ENCODE measurements at places on chromosomes 3 and 15.

- DNase-seq, result no peak
These were observed 1.6 kb upstream of the MTHFS start for GRCh38 chr15:79898369-79898768.

GRCh38 chr3:136067211-136067610 is 101.7 kb downstream of the PPP2R3A start:
- DNase-seq, result no peak

- DNase-seq, result no peak
These were observed 48.2 kb upstream of the VGLL4 start for GRCh38 chr3:11691767-11692531.

DNA sequence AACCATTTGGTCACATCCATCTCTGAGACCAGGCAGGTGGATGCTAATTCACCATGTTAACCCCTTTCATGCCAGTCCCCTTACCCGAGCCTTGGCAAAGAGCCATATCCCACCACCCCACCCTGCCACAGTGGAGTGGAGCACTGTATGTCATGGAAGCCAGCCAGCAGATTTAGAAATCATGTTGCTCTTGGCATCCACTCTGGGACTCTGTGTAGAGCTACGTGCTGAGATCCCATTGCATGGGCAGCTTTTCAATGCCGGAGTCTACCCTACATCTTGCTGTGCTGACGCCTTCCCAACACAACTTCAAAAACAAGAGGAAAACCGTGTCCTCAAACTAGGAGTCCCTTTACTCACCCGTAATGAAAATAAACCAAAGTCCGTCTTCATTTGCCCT is 131.0 kb downstream of the NTRK3 start:
- DNase-seq, result no peak

GRCh38 chr15:72236381-72237003 is 5.5 kb upstream of the PKM start:
- DNase-seq, result no peak

DNA sequence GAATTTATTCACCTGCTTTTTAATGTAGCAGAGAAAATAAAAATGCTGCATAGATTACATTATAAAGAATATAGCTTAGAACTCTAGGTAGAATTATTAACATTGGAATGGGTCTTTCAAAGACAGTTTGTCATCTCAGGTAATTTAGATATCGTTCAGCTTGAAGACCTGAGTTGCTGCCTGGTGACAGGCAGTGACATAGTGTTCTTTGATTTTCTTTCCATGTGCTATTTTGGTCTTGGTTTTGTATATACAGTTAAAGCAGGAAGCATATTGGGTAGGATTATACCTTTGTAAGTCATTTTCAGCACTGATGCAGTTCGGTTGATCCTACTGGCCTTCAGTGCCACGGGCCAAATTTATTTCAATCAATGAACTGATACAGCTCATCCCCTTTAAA is 98.7 kb downstream of the BBX start:
- DNase-seq, result no peak

GRCh38 chr3:36496684-36497633 is 116.7 kb downstream of the STAC start:
- DNase-seq, result no peak

DNA sequence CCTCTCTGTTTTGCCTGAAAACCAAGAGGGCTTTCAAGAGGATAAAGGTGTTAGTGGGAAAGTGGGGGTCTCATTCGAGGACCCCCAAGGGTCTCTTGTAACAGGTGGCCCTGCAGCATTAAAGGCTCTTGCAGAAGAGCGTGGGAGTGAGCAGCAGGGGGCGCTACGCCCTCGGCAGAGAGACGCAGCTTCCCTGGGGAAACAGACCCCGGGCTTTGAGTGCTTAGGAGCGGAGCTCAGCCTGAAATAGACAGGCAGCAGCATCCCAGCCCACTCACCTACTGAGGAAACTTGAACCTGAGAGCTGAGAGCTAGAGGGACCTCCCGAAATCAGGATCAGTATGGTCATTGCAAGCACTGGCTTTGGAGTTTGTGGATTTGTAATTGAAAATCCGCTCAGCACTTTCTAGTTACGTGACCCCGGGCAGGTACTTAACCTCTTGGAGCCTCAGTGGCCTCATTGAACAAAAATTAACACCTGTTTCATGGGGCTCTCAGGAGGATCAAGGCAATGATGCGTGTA is 25.7 kb downstream of the RPLP1 start:
- DNase-seq, result no peak

GRCh38 chr3:32487781-32488473 is 14.7 kb downstream of the CMTM6 start:
- no peak for DNase-seq

GRCh38 chr3:102024270-102024904 is 175.1 kb downstream of the NFKBIZ start:
- DNase-seq, result no peak

- no peak for DNase-seq
These were observed 799.1 kb upstream of the NECTIN3 start for GRCh38 chr3:110272525-110272924.
